Naive B cell (primary cell): ENCODE measurements at places on chromosomes 3 and 15. TPM values are rescaled to one million over a fixed set of nuclear protein-coding genes. Genes with fewer than 3 reads are reported as not detected.

LRRC58 gene
- 10.4 TPM for polyA plus RNA-seq

SATB1 gene
- 68.6 TPM for polyA plus RNA-seq

IQCF6 gene
- not detected for polyA plus RNA-seq

CEP97 gene
- 4.1 TPM for polyA plus RNA-seq

LRTM1 gene
- not detected for polyA plus RNA-seq

- DNase-seq: no peak
Observed at GRCh38 chr15:57961919-57962318, 103.6 kb downstream of the ALDH1A2 start.

DNA sequence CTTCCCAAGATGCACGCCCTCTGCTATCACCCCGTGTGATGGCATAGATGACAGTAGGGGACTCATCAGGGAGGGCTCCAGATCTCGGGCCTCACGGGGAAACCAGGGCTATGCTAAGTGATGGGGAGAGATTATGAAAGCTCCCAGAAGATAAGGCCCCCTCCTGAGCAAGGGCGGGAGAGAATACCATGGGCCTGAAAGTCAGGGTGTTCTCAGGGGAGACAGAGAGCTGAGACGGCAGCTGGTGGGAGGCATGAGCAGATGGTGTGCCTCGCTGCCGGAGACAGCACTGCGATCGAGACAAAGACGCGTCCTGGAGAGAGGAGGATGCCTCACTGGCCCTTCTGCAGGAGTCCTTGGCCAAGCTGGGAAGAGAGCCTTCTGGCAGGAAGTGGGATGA lies 106.5 kb upstream of the ADPGK start:
- DNase-seq: no peak

DNA sequence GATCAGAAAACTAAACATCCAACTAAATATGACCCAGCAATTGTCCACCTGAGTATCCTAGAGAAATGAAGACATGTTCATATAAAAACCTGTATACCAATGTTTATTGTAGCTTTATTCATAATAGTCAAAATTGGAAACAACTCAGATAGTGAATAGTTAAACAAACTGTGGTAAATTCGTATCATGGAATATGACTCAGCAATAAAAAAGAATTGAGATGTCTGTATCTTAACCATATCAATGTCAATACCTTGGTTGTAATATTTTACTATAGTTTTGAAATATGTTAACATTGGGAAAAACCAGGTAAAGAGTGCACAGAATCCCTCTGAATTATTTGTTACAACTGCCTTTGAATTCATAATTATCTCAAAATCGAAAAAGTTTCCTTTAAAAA lies 159.3 kb upstream of the GAP43 start:
- no peak for DNase-seq

DNA sequence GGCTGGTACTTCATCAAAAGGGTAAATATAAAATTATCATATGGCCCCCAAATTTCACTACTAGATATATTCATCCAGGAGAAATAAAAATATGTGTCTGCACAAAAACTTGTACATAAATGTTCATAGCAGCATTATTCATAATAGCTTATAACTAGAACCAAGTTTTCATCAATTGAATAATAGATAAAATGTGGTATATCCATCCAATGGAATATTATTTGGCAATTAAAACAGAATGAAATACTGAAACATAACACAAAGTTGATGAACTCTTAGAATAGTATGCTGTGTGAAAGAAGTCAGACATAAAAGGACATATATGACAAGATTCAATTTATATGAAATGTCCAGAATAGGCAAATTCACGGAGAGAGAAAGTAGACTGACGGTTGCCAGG lies 389.3 kb upstream of the ADAMTS9 start:
- no peak for DNase-seq

GRCh38 chr3:14806641-14807263 lies 12.0 kb upstream of the FGD5 start:
- no peak for DNase-seq

- DNase-seq: no peak
Observed at GRCh38 chr3:65864357-65864904, 174.3 kb downstream of the MAGI1 start.

DNA sequence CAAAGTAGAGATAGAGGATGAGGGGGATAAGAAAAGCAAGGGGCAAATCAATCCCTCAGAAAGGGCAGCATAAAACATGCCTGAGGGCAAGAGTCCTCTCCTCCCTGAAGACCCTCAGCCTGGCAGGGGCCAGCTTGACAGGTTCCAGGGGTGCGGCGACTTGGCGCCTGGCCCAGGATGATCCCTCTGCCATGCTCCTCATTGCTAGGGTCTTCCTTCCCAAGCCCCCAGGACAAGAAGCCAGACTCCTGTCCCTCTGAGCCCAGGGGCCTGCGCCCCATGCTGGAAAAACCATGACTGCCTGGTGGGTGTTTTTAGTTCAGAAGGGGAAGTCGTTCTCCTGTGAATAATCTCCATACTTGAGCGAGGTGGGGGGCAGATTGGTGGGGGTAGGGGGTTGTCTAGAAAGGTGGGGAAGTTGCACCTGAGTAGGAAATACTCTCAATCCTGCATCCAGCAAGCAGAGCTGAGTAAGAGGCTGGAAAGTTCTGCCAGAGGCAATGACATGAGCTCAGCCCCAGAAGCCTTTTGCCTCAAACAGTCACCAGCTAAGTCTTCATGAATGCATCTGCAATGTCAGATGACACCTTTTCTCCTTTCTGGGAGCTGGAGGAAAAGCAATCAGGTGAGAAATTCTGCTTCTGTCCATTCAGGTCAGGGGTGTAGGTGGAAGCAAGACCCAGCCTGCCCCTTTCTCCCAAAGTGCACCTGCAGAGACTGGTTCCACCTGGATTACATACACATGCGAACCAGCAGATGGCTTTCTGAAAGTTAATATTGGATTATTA lies 18.3 kb downstream of the SLC12A8 start:
- no peak for DNase-seq

GRCh38 chr3:11074451-11074850 lies 79.8 kb upstream of the HRH1 start:
- no peak for DNase-seq

DNA sequence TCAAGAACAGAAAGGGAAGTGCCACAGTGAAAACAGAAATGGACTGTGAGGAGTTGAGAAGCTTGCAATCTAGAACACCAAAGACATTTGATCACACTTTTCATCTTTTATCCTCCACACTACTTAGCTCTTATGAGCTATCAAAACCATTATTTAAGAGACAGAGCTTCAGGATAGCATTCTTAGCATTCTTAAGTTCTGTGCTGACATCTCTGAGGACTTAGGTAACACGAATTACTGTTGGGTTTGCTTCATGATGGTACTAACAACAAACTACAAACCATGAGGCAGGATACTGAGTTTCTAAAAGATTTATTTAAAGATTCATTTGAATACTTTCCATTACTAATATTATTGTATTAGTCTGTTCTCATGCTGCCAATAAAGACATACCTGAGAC lies 1038.6 kb downstream of the TUSC7 start:
- DNase-seq: no peak

GRCh38 chr3:156983559-156983958 lies 157.4 kb downstream of the LEKR1 start:
- DNase-seq: no peak

- DNase-seq: no peak
Observed at GRCh38 chr3:135739779-135740178, 225.7 kb upstream of the PPP2R3A start.
